ENCODE measurements at places on chromosomes 16 and 17.
A peak's percentile ranks its signal among the peaks of the same experiment; 100 is the strongest.

DNA sequence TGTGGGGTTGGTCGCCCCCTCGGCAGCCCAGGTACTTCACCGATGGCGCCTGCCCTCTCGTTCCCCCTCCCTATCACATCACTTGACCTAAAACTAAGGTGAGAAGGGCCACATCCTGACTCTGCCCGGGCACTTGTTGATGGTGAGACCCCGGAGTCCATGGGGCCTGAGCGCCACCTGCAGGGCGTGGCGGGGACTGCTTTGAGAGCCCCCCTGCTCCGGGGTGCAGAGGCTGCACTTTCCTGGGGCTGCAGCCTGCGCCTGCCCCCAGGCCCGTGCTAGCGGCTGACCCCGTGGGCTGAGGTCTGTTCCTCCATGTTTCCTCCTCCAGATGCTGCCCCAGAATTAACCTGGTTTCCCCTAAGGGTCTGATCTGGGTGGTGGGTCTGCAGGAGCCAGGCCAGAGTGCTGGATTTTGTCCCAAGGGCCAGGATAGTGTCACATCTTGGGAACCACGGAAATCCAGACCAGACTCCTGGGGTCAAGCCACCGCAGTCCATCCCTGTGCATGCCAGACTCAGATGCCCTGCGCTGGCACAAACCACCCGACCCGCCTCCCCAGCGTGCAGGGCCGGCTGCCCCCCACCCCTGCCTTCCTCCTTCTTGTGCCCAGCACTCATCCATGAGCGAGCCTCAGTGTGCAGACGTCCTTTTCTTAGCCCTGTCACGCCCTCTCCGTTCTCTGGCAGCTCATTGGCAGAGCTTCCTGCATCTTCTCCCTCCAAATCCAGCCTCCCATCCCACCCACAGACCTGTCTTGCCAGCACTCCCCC is 2.7 kb downstream of the NDUFAF8 start:
- H3K4me1 ChIP-seq: peaks cover 41% of the 10 kb centered on the region
- no peak overlapping the region for H3K4me3 ChIP-seq
- H3K27ac ChIP-seq: no peak overlapping the region

- no peaks in the 10 kb centered on the region for H3K27me3 ChIP-seq
- no peaks in the 10 kb centered on the region for H3K4me1 ChIP-seq
- no peak for DNase-seq
- H3K4me3 ChIP-seq: no peak overlapping the region
These were observed 20.1 kb upstream of the CNOT1 start for GRCh38 chr16:58649707-58650106.

DNA sequence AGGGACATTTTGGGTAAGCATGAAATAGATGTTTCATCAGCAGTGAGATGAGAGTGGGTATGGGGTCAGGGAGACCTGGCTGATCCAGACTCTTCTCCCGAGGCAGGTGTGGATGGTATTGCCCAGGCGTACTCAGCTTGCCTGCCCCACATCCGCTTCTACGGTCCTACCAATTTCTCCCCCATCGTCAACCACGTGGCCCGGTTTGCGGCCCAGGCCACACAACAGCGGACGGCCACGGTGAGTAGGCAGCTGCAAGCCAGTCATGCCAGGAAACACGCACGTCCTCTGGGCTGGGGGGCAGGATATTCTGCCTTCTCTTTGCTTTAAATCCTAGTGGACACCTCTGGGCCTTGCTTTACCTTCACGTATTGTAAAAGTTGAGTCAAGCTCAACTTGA is 44.7 kb downstream of the CPNE2 start:
- H3K27ac ChIP-seq: no peak overlapping the region
- peaks cover 28% of the 10 kb centered on the region for H3K4me1 ChIP-seq
- H3K36me3 ChIP-seq: no peaks in the 10 kb centered on the region
- DNase-seq: no peak

DNA sequence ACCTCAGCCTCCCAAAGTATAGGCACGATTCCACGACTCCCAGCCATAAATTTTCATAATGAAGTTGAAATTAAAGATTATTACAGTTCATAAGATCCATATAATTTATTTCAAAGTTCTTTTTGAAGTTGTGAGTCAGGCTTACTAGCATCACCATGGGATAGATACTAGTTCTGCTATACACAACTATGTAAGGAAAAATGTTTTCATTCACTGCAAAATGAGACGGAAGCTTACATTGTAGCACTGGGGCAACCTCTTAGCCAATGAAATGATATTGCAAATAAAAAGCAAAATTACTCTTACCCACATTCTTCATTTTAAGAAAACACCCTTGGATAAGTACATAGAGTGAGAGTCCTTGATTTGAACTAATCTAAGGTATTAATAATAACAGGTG is 18.8 kb upstream of the MARCHF10 start:
- H3K4me3 ChIP-seq: no peak overlapping the region
- no peaks in the 10 kb centered on the region for H3K27me3 ChIP-seq
- H3K4me1 ChIP-seq: peaks cover 15% of the 10 kb centered on the region
- no peaks in the 10 kb centered on the region for H3K36me3 ChIP-seq
- H3K27ac ChIP-seq: no peak overlapping the region
- DNase-seq: no peak

- no peaks in the 10 kb centered on the region for H3K36me3 ChIP-seq
- no peak for DNase-seq
- peak overlapping the region; percentile 66 for H3K27ac ChIP-seq
- H3K4me1 ChIP-seq: peaks cover 20% of the 10 kb centered on the region
These were observed 137.7 kb upstream of the CORO6 start for GRCh38 chr17:29760279-29761039.

GRCh38 chr16:87652799-87653198 is 50.5 kb downstream of the JPH3 start:
- H3K27ac ChIP-seq: no peak overlapping the region
- peaks cover 5% of the 10 kb centered on the region for H3K4me1 ChIP-seq
- H3K36me3 ChIP-seq: no peaks in the 10 kb centered on the region
- peaks cover 54% of the 10 kb centered on the region for H3K27me3 ChIP-seq
- no peak overlapping the region for H3K4me3 ChIP-seq

DNA sequence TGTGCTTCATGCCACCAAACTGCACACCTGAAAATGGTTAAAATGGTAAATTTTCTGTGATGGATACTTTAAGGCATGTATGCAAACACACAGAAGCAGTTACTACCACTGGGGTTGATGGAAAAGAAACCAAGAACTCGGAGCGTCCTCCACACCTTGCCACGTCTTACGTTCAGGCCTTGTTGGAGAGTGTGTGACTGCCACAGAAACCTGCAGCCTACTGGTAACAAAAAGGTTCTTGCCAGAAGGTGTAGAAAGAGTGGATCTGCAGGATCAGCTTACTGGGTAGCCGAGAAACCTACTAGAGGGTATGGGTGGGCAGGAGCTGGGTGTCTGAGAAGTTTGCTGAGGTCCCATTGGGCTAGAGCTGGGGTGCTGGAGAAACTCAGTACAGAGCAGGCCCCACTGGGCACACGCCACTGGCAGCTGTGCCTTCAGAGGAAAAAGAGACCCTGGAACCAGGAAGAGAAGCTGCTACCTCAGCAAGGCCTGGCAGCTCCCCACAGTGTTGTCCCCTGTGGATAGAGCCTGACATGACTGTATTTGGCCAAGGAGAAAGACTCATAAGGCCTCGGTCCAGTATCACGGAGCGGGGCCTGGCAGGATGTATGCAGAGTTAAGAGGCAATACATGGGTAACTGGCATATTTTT is 204.6 kb downstream of the SEC14L1 start:
- no peak overlapping the region for H3K4me3 ChIP-seq
- peak; percentile 70 for DNase-seq
- no peaks in the 10 kb centered on the region for H3K27me3 ChIP-seq

GRCh38 chr17:7846765-7847661 is 7.9 kb upstream of the TMEM88 start:
- no peak overlapping the region for H3K4me3 ChIP-seq
- H3K27me3 ChIP-seq: no peaks in the 10 kb centered on the region
- H3K27ac ChIP-seq: no peak overlapping the region
- peaks cover 56% of the 10 kb centered on the region for H3K36me3 ChIP-seq
- DNase-seq: peak; percentile 77
- H3K4me1 ChIP-seq: peaks cover 41% of the 10 kb centered on the region

DNA sequence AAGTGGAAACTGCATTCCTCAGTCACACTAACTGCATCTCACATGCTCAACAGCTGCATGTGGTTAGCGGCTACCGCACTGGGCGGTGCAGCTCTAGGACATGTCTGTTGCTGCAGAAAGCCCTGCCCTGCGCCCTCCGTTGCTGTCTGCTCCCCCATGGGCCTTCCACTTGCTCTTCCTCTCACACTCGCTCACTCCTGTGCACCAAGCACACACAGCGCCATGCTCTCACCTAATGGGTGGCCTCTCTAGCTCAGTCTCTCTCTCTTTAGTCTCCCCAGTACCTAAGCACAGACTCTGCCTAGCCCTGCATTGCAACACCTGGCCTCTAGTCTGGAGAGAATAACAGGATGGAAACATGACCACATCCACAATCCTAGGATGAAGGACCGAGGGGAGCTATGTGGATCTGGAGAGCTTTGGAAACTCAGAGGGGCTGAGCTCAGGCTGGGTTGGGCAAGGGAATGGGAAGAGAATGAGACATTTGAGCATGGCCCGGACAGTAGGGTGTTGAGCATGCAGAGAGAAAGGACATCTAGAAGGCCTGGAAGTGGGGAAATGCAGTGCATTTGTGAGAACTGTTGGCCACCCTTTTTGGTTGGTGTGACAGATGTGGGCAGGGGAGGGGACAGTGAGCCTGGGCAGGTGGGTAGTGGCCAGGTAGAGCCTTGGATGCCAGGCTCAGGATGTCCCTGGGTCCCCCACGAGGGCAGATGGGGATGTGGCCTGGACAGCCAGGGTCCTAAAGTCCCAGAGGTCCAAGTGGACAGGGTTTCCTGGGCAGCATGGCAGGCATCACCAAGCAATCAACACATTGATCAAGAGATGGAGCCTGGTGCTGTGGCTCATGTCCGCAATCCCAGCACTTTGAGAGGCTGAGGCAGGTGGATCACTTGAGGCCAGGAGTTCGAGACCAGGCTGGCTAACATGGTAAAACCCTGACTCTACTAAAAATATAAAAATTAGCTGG is 16.1 kb downstream of the SGCA start:
- H3K27me3 ChIP-seq: no peaks in the 10 kb centered on the region
- DNase-seq: no peak
- H3K27ac ChIP-seq: peak overlapping the region; percentile 55
- no peak overlapping the region for H3K4me3 ChIP-seq
- peaks cover 9% of the 10 kb centered on the region for H3K36me3 ChIP-seq
- peaks cover 66% of the 10 kb centered on the region for H3K4me1 ChIP-seq

GRCh38 chr16:24504472-24505345 is 34.7 kb upstream of the RBBP6 start:
- H3K27ac ChIP-seq: no peak overlapping the region
- peaks cover 13% of the 10 kb centered on the region for H3K27me3 ChIP-seq
- H3K36me3 ChIP-seq: no peaks in the 10 kb centered on the region
- no peak for DNase-seq

DNA sequence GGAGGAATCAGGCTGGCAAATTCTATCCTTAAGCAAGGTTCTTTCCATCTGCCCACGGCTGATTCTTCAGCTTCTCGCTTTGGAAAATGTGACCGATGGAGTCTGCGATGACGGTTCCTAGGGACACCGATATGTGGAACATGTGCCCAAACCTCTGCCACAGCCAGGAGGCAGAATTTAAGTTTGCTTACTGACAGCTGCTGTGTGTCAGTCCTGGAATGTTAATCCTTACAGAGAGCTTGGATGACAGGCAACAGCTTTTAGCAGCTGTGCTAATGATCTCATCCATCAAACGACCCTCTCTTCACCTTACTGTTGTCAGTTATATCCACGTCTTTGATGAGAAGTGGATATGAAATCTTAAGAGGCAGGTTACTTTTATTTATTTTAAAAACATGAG is 11.4 kb upstream of the MYH13 start:
- no peak for DNase-seq
- H3K4me1 ChIP-seq: no peaks in the 10 kb centered on the region
- H3K27me3 ChIP-seq: peaks cover 5% of the 10 kb centered on the region
- no peaks in the 10 kb centered on the region for H3K36me3 ChIP-seq
- no peak overlapping the region for H3K27ac ChIP-seq

GRCh38 chr16:61289141-61289540 is 747.1 kb downstream of the CDH8 start:
- H3K4me3 ChIP-seq: no peak overlapping the region
- no peaks in the 10 kb centered on the region for H3K27me3 ChIP-seq
- H3K36me3 ChIP-seq: no peaks in the 10 kb centered on the region
- H3K27ac ChIP-seq: no peak overlapping the region
- DNase-seq: no peak
- H3K4me1 ChIP-seq: no peaks in the 10 kb centered on the region

DNA sequence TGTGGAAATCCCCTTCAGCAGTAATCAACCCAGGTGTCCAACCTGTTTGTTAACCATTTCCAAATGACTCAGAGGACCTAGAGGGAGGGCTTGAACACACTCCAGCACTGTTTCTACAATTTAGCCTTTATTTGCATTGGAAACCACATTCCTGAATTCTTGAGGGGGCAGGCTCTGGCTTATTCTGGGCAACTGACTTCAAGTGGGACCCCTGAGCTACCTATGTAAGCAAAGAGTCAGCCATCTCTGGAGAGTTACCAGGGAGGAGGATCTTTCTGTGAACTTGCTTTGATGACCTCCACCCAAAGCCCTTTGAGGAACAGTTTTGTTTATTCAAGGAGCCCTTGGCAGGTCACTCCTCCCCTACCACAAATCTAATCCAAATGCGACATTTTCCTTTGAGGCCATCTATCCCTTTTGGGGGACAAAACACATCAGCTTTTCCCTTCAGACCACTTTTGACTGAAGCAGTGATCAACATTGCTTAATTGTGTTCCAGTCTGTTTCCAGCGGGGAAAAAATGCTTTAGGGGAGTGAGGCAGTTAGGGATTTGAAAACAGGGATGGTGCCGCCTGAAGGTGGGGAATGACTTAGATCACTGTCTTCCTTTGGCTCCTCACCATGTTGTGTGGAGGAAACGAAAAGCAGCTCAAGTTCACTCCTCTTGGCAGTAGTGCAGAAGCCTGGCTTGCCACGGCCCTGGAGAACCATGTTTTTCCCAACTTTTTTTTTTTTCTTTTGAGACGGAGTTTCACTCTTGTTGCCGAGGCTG is 46.2 kb downstream of the TUBD1 start:
- peak overlapping the region; percentile 29 for H3K4me3 ChIP-seq
- no peaks in the 10 kb centered on the region for H3K27me3 ChIP-seq
- peaks cover 82% of the 10 kb centered on the region for H3K4me1 ChIP-seq
- peak overlapping the region; percentile 97 for H3K27ac ChIP-seq
- H3K36me3 ChIP-seq: no peaks in the 10 kb centered on the region

DNA sequence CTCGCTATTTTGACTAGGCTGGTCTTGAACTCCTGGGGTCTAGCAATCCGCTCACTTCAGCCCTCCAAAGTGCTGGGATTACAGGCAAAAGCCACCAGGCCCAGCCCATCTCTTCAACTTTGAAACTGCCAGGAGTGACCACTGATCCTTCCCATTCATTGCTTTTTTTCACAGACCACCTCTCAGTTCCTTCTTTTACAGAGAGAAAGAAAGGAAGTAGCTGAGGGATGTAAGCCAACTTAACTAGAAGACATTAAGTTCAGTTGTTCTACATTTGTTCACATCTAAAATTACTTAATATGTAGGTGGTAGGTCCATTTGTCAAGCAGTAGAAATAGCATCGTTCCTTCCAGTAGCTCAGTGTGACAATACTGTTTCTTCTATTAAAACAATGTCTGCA is 219.8 kb downstream of the STX8 start:
- no peaks in the 10 kb centered on the region for H3K27me3 ChIP-seq
- no peak overlapping the region for H3K27ac ChIP-seq
- DNase-seq: no peak
- peaks cover 3% of the 10 kb centered on the region for H3K4me1 ChIP-seq
- H3K36me3 ChIP-seq: no peaks in the 10 kb centered on the region

- no peaks in the 10 kb centered on the region for H3K4me1 ChIP-seq
- H3K27me3 ChIP-seq: no peaks in the 10 kb centered on the region
- no peak for DNase-seq
- no peaks in the 10 kb centered on the region for H3K36me3 ChIP-seq
These were observed 1091.6 kb upstream of the EEF2KMT start for GRCh38 chr16:6189216-6189615.

Data from suprapubic skin (tissue), 4 donors.